ENCODE measurements at places on chromosomes 4 and X.

- DNase-seq = peak; percentile 17
Measured at GRCh38 chr4:6873792-6874461, 35.7 kb upstream of the TBC1D14 start.

GRCh38 chr4:152064753-152065152 is 303.9 kb upstream of the GATB start:
- no peak for DNase-seq

DNA sequence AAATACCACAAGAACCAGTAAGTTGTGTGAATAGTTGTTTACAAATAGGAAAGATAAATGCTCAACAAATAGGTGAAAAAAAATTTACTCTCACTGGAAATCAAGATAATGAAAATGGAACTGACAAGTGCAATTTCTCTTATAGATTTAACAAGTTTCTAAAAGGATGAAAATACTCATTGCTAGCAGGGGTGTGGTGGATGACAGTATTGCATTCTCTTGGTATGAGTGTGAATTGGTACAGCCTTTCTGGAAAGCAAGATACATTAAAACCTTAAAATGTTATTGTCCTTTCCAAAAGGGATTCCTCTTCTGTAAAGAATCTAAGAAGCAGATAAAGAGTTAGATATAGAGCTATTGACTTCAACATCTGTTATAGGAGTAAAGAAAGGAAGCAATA is 240.0 kb upstream of the RPS6KA3 start:
- no peak for DNase-seq

- DNase-seq = no peak
Measured at GRCh38 chrX:9622128-9622527, 143.5 kb downstream of the GPR143 start.

GRCh38 chr4:183450108-183450507 is 5.7 kb downstream of the CDKN2AIP start:
- no peak for DNase-seq

- peak; percentile 8 for DNase-seq
Measured at GRCh38 chrX:95056901-95057300, 1382.9 kb downstream of the FAM133A start.

GRCh38 chr4:116374815-116375214 is 710.6 kb downstream of the TRAM1L1 start:
- DNase-seq = no peak

DNA sequence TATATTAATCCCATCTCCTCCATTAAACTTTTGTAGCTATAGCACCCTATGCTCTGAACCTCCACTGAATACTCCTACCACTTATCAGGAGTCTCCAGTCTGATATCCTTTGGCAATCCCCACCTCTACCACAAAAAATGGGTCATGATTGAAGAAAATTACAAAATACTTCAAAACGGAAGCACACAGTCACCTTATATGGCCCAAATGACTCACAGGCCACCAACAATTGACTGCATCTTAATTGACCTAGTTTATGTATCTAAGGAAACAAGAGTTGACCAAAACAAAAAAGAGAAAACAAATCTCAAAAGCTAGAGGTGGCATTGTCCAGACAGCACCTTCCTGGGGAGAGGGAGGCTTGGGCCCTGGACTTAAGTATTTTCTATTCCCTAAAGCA is 120.0 kb upstream of the DIAPH2 start:
- no peak for DNase-seq

GRCh38 chr4:138592796-138593195 is 350.6 kb upstream of the SLC7A11 start:
- no peak for DNase-seq

DNA sequence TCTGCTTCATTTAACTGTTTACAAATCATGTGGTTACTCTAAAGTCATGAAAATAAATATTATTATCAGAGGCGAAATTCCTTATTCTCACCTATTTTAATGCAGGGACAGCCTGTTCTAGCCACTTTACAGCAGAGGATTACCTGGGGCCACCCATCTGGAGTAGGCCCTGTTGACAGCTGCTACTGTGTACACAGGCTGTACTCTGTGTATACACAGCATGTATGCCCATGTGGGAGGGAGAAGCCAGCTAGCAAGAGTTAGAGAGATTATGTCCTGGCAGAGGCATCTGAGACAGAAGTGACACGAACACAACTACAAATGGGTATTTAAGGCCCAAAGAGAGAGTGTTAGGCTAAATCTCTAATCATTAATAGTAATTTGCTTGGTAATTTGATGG is 62.1 kb downstream of the GPRIN3 start:
- DNase-seq = no peak

DNA sequence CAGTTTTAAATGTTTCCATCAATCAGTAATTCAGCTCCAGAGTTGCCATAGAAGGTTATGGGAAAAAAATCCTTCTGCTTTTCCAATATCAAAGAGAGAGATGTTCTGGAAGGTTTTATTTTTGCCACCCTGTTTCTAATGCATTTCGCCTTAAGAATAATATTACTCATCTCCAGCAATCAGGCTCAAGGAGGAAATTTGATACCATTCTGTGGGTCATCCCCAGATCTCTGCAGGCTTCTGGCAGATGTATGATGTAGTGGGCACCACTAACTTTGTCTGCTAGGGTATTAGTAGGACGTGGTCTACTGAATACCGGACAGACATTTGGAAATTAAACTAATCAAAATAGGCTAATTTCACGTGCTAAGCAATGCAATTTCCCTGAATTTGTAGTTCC is 645.4 kb upstream of the TENM3 start:
- no peak for DNase-seq

DNA sequence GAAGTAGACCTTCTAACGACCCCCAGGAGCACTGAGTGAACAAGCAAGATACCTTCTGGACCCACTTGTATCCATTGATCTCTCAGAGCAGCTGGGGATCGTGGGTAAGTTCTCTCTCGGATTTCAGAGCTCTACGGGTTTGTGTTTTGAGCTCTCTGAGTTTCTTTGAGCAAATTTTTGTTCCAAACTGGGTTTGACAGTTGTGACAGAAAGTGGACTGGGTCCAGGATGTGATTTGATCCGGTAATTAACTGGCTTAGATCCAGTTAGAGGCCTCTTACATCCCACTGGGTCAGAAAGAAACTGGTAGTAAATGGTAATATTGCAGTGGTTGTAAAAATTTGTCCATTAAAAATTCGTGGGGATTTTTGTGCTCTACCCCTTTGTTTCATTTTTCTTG is 459.2 kb downstream of the INPP4B start:
- DNase-seq = no peak

DNA sequence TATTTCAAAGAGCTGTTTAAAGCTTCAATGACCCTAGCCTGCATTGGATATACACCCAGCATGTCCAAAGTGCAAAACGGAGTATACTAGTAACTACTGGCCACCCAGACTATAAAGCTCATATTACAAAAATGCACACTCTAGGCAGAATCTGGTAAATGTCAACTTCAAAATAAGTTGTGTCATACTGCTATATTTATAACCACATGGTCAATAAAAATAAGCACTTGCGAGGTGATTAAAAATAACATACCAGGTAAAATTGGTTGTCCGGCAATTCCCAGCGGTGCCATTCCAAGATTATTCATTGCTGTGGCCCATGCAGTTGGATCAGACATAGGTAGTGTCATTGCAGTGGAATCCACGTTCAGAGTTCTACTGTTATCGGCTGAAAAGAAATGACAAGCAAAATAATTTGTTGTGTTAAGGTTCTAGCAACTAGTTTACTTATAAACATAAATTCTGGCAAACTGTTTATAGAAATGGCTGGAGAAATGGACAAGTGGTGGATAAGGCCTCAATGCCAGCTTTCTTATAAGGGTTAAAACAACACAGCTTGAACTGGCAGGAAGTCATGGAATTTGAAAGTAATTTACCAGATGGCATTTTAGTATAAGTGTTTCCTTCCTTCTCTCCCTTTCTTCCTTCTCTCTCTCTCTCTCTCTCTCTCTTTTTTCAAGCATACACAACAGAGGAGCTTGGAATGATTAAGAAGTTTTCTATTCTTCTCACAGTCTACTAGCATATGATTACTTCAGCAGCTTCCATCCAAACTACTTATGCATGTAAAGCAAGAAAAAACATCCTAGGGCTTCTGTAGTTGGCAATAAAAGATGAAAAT is 199.9 kb downstream of the ENOX2 start:
- DNase-seq = no peak

GRCh38 chr4:139800082-139800481 is 134.5 kb downstream of the MGST2 start:
- no peak for DNase-seq

- DNase-seq = no peak
Measured at GRCh38 chrX:107701493-107702121, 73.3 kb downstream of the PRPS1 start.

- no peak for DNase-seq
Measured at GRCh38 chr4:10092481-10093270, 23.9 kb downstream of the WDR1 start.

GRCh38 chr4:11730545-11730944 is 301.9 kb upstream of the HS3ST1 start:
- no peak for DNase-seq

DNA sequence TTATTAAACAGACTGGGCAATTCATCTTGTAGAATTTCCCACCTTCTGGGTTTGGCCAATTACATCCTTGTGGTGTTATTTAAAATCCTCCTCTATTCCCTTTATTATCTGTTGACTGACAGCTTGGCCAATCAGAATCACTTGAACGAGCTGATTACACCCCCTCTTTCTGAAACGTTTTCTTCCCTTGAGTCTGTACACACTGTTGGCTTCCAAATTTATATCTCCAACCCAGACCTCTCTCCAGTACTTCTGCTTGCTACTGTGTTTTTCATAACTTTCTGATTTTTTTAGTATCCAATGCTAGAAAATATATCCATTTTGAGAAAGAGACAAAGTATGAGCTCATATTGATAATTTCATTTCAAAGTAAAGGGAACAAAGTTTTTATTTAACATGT is 14.8 kb downstream of the CD38 start:
- no peak for DNase-seq

DNA sequence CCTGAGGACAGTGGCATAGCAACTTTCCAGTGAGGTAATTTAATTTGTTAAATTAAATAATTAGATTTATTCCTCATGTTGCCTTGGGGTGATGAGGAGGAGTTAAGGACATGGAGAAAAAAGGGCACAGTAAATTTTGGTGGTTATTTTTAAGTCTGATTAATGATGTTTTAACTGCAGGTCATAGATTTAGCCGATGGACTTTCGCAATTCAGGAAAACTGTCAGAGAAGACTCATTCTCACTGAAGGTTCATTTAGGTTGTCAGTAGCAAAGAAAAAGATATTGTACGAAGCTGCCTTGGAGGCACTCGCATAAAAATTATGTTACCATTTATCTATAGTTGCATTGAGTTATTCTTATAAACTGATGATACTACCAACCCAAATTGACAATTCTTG is 164.2 kb upstream of the PITX2 start:
- no peak for DNase-seq

DNA sequence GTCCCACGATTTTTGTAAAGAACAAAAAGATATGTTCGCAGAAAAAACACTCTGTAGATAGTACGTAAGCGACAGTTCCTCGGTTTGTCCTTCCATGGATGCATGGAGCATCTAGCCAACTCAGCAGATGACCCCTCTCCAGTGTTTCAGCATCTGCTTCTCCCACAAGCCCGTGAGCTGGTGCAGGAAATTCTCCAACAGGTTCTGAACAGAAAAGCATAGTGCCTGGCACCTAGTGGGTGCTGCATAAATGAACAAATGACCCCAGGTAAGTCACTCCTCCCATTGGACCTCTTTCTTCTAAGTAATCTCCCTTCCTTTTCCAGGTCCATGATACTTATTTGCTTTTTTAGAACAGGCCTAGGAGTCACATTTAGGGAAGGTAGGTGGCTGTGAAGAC is 966 bp upstream of the KIAA0232 start:
- DNase-seq = no peak

GRCh38 chr4:85842540-85842939 is 367.6 kb downstream of the ARHGAP24 start:
- peak; percentile 20 for DNase-seq

All from NCI-H1105 treated with DMSO at 0.1 percent for 48 hours (cell line).